ENCODE measurements at places on chromosomes 12 and 14.
A peak's percentile ranks its signal among the peaks of the same experiment; 100 is the strongest.

DNA sequence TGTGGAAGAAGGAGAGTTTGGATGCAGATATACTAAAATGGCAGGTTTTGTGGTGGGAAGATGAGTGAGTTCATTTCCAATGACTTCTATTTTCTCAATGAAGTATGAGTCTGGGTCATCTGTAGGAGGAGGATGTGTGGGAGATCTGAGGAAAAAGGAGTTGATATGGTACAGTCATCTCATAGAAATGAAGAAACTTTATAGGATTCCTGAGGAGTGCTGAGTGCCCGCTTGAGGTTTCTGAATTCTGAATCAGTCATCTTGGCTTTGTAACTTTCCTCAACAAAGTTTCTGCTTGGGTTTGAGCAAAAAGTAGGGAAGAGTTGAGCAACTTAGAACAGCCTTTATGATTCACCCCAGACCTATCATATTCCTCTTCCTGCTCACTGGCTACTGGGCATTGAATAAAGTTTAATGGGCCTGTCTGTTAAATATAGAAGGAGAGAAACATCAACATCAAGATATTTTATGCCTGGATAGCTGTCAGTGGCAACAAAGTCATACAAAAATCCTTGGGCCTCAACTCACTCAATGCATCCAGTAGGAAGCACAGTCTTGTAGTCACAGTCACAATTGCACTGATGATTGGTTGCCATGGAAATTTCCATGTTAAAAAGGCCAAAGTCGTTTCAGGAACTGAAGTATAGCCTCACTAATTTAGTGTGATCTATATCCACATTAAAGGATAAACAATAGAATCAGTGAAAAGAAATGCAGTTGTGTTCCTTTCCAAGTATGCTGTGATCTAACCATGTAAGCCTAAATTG lies 284.7 kb downstream of the DUSP6 start:
- H3K27me3 ChIP-seq, result no peaks in the 10 kb centered on the region
- DNase-seq, result no peak
- no peaks in the 10 kb centered on the region for H3K4me1 ChIP-seq
- no peak overlapping the region for H3K4me3 ChIP-seq
- no peaks in the 10 kb centered on the region for H3K36me3 ChIP-seq
- no peak overlapping the region for H3K27ac ChIP-seq

- no peaks in the 10 kb centered on the region for H3K27me3 ChIP-seq
Measured at GRCh38 chr12:45368841-45369489, 153.1 kb downstream of the ANO6 start.

GRCh38 chr14:68682166-68683103 lies 110.4 kb downstream of the ZFP36L1 start:
- H3K4me3 ChIP-seq, result no peak overlapping the region
- DNase-seq, result peak; percentile 59
- no peaks in the 10 kb centered on the region for H3K36me3 ChIP-seq
- H3K27ac ChIP-seq, result peak overlapping the region; percentile 84
- no peaks in the 10 kb centered on the region for H3K4me1 ChIP-seq

DNA sequence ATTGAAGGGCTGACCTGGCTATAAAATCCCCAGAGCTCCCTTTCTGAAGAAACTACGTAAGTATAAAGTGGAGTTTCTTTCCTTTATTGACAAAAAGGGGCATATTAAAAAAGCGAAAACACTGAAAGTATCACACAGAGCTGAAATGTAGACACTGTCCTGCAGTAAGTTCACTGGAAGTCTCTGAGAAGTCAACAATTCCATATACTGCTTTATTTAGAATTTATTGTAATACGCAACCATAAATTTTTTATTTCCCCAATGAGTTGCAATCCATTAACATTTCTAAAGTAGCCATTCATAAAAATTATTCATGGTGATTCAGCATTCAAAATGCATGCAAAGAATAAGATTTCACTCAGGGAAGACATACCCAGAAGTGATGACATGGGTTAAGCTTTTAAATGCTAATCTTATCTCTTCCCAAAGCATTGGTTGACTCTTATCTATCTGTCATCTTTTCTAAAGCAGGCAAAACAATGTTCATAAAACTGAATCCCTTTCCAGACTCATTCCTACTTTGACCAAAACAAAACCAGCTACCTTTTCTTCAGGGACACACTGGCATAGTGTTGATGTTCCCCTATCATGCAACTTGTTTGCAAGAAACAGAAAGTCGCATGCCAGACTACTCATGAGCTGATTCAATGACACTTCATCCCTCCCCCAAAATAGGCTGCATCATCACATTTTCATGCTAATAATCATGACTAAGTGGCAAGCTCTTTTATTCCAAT lies 17.3 kb downstream of the KITLG start:
- no peak overlapping the region for H3K27ac ChIP-seq
- DNase-seq, result no peak
- H3K4me1 ChIP-seq, result no peaks in the 10 kb centered on the region

DNA sequence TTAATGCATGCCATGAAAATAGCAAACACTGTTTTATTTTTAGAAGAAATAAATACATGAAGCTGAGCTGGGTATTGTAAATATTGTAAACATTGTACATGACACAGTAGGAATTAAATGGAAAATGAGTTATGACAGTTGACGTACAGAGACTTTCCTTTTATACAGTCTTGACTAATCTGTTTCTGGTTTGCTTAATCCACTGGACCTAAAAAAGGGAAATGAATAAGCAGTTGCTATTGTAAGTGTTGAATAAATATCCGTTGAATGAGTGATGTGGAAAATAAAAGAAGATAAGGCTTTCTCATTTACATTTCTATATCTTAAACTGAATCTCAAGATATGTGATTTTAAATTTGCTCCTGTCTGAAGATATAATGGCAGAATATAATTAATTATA lies 15.0 kb downstream of the PMCH start:
- no peak overlapping the region for H3K27ac ChIP-seq
- DNase-seq, result no peak
- no peaks in the 10 kb centered on the region for H3K36me3 ChIP-seq
- H3K4me3 ChIP-seq, result no peak overlapping the region
- no peaks in the 10 kb centered on the region for H3K27me3 ChIP-seq

DNA sequence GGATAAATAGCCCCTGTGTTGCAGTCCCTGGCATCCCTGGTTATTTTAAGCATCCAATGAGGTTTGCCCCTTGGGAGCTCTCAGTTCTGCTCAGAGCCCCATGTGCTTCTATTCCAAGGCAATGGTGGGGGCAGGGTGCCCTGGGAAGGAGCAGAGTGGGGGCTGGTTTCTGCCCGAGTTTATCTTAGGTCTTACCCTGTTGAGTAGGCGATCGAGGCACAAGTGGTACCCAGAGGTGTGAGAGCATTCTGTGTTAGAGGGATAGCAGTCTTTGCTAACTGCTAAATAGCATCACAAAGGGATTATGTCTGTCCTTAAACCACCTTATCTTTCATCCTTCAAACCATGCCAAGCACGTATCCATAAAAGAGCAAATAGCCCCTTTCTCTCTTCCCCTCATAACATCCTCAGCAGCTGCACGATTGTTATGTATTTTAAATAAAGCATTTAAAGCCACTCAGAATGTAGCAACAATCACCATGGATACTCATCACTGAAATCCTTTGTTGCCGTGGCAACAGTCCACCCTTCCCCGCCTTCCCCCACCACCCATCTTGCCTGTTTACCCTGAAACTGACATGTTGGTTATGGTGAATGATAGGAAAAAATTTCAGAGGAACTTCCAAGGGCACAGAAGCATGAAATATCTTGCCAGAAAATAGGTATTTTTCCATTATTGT lies 139.3 kb downstream of the PTPN11 start:
- DNase-seq, result no peak
- H3K27me3 ChIP-seq, result no peaks in the 10 kb centered on the region
- no peaks in the 10 kb centered on the region for H3K36me3 ChIP-seq
- H3K4me3 ChIP-seq, result no peak overlapping the region

DNA sequence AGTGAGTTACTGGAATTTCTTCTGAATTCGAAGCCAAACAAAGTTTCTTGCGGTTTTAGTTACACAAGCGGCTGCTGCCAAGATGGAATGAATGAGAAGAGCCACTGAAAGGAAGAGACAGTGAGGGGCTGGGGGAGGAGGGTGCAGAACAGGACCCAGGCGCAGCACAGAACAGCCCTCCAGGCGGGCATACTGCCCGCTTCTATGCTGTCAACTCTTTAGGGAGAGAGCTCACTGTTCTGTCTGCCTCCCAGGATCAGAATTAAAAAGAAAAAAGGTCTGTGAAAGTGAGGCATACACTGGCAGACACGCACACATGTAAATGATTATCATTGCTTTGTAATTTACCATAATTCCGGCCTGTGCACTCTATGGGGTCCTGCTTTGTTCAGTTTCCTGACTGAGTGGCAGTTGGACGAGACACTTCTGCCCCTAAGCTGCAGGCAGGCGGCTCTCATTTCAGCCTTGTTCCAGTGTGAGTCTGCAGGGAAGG lies 231.6 kb downstream of the CACNA1C start:
- peak overlapping the region; percentile 74 for H3K27ac ChIP-seq
- H3K4me3 ChIP-seq, result no peak overlapping the region
- peaks cover 9% of the 10 kb centered on the region for H3K4me1 ChIP-seq

DNA sequence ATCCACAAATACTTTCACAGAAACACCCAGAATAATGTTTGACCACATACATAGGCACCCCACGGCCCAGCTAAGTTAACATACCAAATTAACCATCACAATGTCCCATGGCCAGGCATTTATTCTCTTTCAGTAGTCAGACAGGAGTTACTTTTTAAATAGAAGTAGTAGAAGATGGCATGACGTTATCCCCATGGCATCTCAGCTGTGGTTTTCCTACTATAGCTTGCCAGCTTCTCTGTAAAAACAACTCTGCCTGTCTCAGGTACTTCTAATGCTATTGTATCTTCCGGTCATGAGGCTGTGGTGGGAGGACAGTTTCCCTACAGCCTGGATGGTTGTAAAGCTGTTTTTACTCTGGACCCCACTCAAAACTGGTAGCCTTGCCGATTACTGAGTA lies 19.3 kb downstream of the CTSG start:
- H3K27ac ChIP-seq, result no peak overlapping the region
- no peak for DNase-seq
- no peak overlapping the region for H3K4me3 ChIP-seq
- H3K27me3 ChIP-seq, result no peaks in the 10 kb centered on the region
- no peaks in the 10 kb centered on the region for H3K36me3 ChIP-seq

DNA sequence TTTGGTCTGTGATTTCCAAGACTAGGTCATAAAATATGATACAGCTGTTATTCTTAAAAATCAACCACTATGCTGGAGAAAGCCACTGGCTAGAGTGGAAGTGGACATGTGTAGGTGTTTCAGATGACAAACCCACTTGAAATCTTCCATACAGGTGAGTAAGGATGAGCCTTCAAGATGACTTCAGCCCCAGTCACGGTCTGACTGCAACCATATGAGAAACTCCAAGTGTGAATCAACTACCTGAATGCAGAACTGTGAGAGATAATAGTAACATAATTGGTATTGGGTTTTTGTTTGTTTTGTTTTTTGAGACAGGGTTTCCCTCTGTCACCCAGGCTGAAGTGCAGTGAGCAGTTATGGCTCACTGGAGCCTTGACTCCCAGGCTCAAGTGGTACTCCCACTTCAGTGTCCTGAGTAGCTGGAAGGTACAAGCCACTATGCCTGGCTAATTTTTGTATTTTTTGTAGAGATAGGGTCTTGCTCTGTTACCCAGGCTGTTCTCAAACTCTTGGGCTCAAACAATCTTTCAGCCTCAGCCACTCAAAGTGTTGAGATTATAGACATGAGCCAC lies 273.3 kb upstream of the LRIG3 start:
- DNase-seq, result no peak
- no peaks in the 10 kb centered on the region for H3K27me3 ChIP-seq
- no peaks in the 10 kb centered on the region for H3K4me1 ChIP-seq
- H3K27ac ChIP-seq, result no peak overlapping the region
- no peaks in the 10 kb centered on the region for H3K36me3 ChIP-seq

- no peaks in the 10 kb centered on the region for H3K27me3 ChIP-seq
- no peak overlapping the region for H3K4me3 ChIP-seq
- H3K36me3 ChIP-seq, result no peaks in the 10 kb centered on the region
- no peaks in the 10 kb centered on the region for H3K4me1 ChIP-seq
Measured at GRCh38 chr14:90140298-90140955, 78.6 kb downstream of the KCNK13 start.

- DNase-seq, result peak; percentile 82
- peak overlapping the region; percentile 76 for H3K4me3 ChIP-seq
- no peaks in the 10 kb centered on the region for H3K27me3 ChIP-seq
- H3K4me1 ChIP-seq, result peaks cover 29% of the 10 kb centered on the region
- H3K36me3 ChIP-seq, result no peaks in the 10 kb centered on the region
Measured at GRCh38 chr12:53048780-53049401, 974 bp upstream of the TNS2 start.

DNA sequence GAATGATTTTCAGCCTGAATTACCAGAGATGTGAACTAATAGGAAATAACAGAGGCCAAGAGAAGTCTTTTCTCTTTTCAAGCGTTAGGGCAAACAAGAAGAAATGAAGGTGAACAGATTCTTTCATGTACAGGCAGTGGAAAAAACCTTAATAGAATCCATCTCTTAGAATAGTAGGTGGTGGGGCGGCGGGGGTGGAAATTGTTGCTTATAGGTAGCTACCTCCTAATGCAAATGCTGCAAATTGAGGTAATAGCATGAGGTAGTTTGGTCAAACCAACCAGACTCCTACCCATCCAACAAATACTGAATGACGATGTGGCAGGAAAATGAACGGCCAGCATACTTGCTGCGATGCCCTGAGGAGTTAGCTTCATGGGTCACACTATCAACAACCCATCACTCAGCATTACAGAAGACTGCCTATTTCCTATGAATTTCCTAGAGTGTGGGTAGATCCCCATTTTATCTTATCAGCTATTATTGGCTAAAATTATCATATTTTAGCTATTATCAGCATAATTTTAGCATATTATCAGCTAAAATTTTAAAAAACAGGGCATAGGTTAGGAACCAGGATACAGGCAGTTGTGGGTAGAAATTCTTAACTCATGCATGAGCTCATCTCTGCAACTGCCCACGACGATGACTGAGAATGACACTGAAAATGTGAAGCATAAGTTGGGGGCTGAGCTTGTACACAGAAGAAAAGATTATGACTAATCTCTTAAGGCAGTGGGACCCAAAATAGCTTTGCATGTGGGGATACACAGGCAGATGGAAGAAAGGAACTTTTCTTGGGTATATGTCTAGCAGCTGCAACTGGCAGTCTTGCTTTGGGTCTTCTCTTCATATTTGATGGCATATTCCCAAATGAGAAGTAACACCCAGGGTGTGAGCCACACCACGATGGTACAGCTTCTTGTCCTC lies 68.7 kb downstream of the NIN start:
- H3K4me1 ChIP-seq, result no peaks in the 10 kb centered on the region
- no peak overlapping the region for H3K4me3 ChIP-seq
- no peak for DNase-seq

GRCh38 chr14:77529213-77529612 lies 30.6 kb upstream of the ISM2 start:
- H3K4me1 ChIP-seq, result no peaks in the 10 kb centered on the region
- no peak for DNase-seq
- H3K36me3 ChIP-seq, result no peaks in the 10 kb centered on the region
- H3K4me3 ChIP-seq, result no peak overlapping the region
- no peaks in the 10 kb centered on the region for H3K27me3 ChIP-seq

- no peaks in the 10 kb centered on the region for H3K27me3 ChIP-seq
- H3K4me1 ChIP-seq, result no peaks in the 10 kb centered on the region
- no peak overlapping the region for H3K4me3 ChIP-seq
- no peaks in the 10 kb centered on the region for H3K36me3 ChIP-seq
- DNase-seq, result no peak
- H3K27ac ChIP-seq, result no peak overlapping the region
Measured at GRCh38 chr12:98260276-98260675, 255.1 kb upstream of the TMPO start.

- no peak overlapping the region for H3K27ac ChIP-seq
- H3K36me3 ChIP-seq, result no peaks in the 10 kb centered on the region
- H3K4me1 ChIP-seq, result no peaks in the 10 kb centered on the region
- H3K4me3 ChIP-seq, result no peak overlapping the region
- H3K27me3 ChIP-seq, result no peaks in the 10 kb centered on the region
- no peak for DNase-seq
Measured at GRCh38 chr14:50354527-50354926, 42.2 kb downstream of the CDKL1 start.

- no peak overlapping the region for H3K4me3 ChIP-seq
- peak; percentile 97 for DNase-seq
- H3K27ac ChIP-seq, result peak overlapping the region; percentile 87
Measured at GRCh38 chr14:68510201-68511128, 282.4 kb downstream of the ZFP36L1 start.

All from uterus (tissue), 4 donors.